Activated CD8-positive, alpha-beta memory T cell treated with anti-CD3 and anti-CD28 coated beads, Interleukin-2, amount 50 U/mL, for 48 hours (primary cell): ENCODE measurements at places on chromosomes 12 and 14.

DNA sequence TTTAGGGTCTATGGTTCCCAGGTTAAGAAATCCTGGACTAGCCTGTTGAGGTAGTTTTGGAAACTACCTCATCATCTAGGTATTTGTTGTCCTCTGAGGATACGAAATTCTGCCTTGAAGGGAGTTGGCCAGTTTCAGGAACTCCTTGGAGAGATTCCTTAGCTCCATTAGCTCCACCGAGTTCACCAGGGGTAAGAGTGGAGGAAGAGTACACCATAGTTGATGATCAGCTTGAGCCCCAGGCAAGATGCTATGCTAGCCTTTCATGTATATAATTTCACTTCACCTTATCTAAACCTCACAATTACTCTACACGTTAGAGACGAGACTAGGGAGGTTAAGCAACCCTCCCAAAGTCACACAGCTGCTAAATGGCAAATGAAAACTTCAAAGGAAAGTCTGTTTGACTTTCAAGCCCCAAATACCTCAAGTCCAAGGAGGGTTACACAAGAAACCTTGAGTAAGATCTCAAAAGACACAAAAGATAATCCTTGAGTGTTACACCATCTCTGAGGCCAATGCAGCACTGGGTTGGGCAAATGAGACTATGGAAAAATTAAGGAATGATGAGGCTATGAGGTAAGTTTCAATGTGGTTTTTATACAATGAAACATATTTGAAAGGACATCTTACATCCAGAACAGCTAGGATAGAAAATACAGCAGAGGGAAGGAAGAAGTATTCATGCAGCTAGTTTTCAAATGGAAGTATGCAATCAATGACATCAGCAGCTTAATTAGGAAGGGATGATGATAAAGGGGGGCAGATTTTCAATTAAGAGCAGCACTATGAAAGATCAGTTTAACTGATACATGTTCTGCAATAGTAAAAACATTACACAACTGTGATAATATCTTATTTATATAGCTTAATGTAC lies 97.2 kb upstream of the KRAS start:
- DNase-seq = no peak

DNA sequence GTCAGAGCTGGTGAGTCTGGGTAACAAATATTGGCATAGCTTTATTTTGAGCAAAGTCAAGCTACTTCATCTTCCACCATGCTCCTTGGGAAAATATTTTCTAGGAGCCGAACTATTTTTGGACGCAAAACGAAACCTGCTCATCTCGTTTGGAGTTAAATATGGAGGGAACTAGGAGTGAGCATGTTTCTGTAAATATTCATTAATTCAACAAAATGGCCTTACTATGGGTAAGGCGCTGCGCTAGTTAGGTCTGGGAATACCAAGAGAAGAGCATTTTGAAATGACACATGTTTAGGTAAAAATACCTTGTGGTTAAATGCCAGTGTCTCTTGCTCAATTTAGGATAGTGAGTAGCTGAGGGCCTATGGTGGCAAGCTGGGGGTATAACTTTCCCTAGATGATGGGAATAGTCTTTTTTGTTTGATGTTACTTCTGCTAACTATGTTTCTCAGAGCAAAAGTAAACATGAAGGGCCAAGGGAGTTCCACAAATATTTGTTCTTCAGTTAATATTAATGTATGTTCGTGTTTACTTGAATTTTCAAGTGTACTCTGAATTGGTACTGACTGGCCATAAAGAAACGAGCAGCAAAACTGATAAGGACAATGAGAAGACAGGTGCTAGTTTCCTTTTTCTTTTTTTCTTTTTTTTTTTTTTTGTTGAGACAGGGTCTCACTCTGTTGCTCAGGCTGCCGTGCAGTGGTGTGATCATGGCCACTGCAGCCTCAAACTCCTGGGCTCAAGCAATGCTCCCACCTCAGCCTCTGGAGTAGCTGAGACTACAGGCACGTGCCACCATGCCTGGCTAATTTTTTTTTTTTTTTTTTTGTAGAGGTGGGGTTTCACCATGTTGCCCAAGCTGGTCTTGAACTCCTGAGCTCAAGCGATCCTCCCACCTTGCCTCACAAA lies 77.7 kb downstream of the MAP1LC3B2 start:
- DNase-seq = no peak

GRCh38 chr14:103879570-103880347 lies 32.4 kb upstream of the PPP1R13B start:
- DNase-seq = no peak

DNA sequence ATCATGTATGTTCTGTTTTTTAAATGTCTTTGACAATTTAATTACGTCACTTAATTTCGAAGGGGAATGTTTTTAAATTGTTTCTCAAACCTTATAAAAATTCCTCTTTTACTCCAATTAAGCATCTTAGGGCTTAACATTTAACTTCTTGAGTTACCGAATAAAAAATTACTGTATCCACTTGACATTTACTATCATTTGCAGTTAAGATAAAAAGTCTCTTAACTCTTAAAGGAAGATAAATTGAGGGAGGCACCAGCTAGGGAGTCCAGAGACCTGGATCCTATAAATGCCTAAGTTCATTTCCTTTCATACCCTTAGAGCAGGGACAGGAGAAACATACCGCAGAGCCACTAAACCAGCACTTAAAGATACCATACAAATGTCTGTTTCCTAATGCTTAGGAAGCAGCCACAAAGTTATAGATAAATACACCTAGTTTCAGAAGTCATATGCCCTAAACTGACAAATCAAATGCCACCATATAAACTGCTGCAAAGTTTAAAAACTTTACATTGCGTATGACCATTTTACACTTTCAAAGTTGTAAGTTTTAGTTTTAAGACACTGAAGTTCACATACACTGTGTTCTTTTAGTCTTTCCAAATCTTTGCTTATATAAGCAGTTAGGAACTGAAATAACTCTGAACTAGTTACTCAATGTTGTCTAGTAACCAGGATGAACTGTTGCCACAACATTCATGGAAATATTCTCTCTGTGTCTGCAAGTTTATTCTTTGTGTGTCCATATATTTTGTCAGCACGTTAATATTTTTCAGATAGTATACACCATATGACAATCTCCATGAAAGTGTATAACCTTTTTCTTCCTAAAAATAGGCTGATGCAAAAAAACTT lies 71.2 kb downstream of the GALNT4 start:
- no peak for DNase-seq

DNA sequence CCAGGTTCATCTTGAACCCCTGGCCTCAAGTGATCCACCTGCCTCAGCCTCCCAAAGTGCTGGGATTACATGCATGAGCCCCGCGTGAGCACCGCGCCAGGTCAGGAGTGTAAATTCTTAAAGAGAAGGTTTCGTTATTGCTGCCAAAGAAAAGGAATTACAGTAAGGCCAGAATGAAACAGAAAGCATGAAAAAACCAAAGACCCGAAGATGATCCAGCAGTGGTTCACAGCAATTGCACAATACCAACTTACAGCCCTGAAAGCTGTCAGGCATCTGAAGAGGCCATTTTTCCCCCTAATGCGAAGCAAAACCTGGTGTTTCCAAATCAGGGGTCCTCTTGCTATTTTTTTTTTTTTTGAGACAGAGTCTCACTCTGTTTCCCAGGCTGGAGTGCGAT lies 10.3 kb downstream of the RBM23 start:
- DNase-seq = no peak

DNA sequence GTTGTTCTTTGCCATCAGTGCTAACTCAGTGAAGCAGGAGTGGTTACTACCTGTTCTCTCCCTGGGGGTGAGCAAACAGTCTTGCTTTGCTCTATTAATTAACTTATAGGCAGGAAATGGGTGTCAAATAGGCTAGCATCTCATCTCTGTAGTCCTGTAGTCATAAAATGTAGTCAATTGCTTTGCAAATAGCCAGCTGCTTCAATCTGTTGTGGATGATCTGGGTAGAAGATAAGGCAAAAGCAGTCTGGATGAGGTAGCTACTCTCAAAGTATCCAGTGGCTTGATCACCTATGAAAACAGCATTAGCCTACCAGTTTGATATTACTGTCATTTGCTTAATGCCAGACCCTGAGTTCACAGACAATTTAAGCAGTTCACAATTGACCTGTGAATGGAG lies 369.0 kb upstream of the TMTC1 start:
- no peak for DNase-seq

GRCh38 chr12:104360157-104360556 lies 56.6 kb downstream of the EID3 start:
- no peak for DNase-seq

GRCh38 chr14:103679351-103679750 lies 35.9 kb downstream of the XRCC3 start:
- DNase-seq = peak; percentile 67

- no peak for DNase-seq
These were observed 23.0 kb downstream of the ZFHX2 start for GRCh38 chr14:23528555-23528954.

- DNase-seq = no peak
These were observed 57.9 kb downstream of the FUT8 start for GRCh38 chr14:65470404-65470880.

DNA sequence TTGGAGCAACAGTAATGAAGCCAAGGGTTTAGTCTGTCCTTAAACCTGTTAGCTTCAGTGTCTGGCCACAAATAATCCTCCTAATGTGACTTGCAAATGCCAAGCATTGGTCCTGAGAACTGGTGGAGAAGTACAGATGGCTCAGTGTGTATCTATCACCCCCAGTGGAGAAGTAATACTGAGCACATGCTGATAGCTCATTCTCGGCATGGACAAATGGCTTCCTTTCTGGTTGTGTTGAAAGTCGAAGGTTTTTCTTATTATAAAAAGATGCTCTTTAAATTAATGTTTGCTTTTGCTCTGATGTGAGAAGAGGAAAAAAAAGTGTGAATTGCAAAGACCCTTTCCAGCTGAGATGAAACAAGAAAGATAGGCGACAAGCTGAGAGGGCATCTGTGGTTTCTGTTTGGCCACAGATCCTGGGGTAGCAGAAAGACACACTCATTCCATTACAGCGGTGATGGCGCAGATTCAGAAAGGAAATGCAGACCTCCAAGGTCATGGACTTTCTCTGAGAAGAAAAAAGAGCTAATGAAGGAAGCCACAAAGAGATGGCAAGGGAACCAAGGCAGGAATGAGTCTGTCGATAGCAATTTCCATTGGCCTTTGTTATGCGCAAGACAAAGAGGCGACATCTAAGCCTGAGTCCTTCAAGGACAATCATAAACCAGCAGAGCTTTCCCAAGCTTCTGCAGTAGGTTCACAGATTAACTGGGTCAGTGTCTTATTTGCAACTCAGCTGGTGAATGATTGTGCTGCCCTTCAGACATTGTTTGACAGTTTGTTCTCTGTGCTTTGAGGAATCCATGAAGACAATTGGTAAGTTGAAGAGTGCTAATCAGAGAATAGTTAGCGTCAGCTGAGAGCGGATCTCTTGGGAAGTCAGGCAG lies 155.5 kb upstream of the RGS6 start:
- DNase-seq = no peak

DNA sequence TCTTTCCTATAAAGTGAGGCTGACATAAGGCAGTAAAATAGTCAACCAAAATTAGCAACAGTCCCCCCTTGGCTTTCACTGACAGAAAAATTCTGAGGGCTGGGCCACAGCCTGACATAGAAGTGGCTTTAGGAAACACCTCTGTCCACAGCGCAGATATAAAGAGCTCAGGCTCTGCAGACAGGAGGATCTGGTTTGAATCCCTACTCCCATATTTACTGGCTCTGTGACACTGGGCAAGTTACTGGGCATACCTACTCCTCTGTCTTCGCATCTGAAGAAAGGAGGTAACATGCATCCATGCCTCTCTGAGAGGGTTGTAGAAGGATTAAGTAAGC lies 95.3 kb downstream of the STXBP6 start:
- no peak for DNase-seq

DNA sequence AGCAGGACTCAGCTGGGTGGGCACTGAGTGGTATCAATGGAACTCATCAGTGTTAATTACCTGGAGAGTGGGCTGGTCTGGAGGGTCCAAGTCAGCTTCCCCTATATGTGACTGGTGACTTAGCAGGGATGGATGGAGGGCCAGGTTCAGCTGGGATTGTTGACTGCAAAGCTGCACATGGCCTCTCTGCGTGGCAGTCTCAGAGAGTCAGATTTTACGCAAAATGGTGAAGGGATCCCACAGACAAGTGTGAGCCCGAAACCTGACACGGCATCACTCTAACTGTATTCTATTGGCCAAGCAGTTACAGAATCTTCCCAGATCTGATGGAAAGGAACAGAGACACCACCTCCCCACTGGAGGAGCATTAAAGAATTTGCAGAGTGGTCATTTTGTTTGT lies 716.0 kb upstream of the TBX3 start:
- DNase-seq = no peak

DNA sequence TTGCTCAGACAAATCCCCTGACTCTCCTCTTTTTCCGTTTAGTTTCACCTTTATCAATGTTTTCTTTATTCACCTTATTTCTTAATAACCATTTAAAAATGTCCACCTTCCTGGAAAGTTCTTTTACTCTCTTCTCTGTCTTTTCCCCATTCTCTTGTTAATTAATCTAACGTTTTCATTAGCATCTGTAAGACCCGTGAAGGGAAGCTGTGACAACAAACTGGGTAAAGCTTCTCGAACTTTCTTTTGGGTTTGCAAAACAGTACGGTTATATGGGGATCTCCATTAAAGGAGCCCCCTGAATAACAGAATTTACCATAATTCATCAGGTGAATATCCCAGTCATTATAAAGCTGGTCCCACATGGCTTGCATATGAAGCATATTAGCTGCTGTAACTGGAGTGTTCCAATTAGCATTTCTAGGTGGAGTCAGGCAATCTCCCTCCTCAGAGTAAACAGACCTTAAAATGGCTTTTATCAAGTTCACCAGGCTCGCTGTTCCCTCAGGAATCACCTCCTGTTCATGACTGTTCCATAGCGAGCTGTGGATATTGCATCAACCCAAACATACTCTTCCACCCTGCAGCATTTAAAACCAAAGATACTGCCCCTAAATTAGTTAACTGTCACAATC lies 42.4 kb downstream of the TMEM30B start:
- DNase-seq = no peak

DNA sequence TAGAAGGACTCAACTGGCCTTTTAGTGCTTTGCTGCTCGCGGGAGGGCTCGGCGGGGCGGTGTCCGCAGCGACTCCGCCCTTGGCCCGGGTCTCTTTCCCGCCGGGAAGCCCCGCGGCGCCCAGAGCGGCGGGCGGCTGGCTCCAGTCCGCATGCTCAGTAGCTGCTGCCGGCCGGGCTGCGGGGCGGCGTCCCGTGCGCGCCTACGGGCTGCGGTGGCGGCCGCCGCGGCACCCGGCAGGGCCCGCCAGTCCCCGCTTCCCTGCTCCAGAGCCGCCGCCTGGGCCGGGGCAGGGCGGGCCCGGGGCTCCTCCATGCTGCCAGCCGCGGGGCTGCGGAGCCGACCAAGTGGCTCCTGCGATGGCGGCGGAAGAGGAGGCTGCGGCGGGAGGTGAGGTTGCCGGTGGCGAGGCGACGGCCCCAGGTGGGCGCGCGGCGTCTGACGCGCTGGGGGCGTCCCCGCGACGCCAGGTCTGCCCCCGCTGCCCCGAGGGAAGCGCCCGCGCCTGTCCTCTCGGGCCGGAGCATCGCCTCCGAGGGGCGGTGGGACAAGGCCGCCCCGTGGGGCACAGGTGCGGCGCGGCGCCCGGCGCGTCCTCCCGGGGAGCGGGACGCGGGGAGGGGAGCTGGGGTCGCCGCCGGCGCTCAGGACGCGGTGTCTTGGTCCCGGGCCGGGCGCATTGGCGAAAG lies at the start of gene BMAL2:
Gene BMAL2, plus strand, starts transcription at position 123 of the 689 bp plus-strand sequence. Its CDS starts 237 bp downstream, at position 360.
- DNase-seq = peak; percentile 76

GRCh38 chr14:36857136-36857535 lies 195.5 kb downstream of the PAX9 start:
- no peak for DNase-seq
